ENCODE measurements at places on chromosomes 7 and 10.

- no peak for DNase-seq
Measured at GRCh38 chr10:88830643-88831268, 20.9 kb downstream of the ANKRD22 start.

- DNase-seq = no peak
Measured at GRCh38 chr7:39587393-39587792, 21.2 kb downstream of the YAE1 start.

DNA sequence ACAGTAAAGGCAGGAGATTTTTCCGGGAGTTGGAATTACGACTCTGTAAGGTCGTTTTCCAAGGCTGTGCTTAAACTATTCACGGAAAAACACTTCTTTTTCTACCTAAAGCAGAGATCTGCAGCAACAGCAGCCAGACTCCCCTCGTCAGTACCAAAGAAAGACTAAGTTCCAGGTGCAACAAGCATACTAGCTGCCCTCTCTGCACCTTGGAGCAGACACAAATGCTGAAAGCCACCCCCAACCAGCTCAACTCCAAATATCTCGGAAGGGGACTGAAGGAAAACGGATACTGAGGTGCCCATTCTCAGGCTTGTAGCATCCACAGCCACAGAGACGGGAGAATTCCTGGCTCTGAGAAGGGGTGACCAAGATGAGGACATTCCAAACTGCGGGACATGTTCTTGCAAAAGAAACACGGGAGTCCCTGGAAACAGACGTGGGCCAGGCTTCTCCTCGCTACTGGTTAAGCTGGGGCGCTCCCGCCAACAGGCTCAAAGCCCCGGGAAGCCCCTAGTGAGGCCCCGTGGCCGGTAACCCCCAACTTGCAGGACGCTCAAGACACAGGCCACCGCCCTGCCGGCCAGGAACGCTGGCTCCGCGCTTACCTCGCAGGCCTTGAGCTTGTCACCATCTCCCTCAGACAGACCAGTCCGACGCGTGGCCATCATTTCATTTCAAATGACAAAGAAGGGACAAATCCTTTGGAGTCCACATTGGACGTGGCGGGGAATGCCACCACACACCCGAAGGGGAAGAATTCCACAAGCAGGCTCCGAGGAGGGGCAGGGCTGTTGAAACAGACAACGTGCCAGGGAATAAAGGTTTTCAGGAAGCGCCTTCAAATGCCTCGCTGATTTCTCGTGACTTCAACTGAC lies 2.2 kb downstream of the ARHGAP21 start:
- no peak for DNase-seq

DNA sequence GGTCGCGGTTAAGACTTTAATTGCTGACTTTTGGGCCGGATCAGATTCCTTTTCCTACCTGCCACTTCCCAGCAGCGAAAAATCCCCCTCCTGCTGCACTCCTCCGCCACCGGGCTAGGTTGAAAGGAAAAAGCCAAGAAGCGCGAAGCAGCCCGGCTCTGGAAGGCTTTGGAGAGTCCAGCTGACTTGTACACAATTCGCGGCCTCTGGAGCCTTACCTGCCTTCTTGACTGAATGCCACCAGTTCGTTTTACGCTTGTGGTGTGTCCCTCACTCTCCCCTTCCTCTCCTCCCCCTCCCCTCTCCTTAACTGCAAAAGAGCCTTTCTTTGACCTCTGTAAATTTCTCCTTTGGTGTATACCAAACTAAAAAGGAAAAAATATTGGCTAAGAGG lies 2.7 kb upstream of the FEZF1 start:
- DNase-seq = no peak

- no peak for DNase-seq
Measured at GRCh38 chr10:623014-623413, 66.5 kb downstream of the DIP2C start.

DNA sequence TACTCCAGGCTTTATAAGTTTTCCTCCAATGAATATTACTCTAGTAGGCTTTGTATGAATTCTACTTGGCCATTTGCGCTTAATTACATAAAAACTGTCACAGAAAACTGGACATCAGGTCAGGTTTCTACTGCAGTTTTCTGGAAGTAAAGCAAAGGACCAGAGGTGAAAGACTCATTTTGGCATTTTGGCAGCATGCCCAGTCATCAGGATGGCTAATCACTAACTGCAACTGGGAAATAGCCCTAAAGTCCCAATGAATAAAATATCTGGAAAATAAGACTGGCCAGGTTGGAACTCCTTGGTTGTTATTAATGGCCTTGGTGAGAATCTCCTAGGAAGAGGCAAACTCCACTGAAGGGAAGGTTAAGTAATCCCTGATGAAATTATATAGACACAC lies 75.5 kb downstream of the COPG2 start:
- no peak for DNase-seq

- peak; percentile 74 for DNase-seq
Measured at GRCh38 chr7:33040803-33041516, 21.6 kb downstream of the NT5C3A start.

GRCh38 chr10:74929197-74929596 lies 102.8 kb downstream of the KAT6B start:
- no peak for DNase-seq

DNA sequence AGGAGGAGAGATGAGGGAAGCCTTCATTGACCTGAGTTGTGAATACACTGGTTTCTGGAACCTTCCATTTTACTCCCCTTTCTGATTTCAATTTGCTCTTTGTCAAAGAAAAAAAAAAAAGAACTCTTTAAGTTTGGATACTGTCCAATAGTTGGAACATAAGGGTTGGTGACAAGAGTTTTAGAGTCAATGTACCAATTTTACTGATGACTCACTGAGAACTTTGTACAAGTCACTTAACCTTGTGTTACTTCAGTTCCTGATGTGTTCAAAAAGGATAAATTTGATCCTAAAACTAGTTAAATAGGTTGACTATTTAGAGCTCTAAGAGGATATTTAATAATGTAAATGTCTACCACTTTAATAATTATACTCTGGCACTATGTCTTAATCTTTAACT lies 4.1 kb upstream of the CDK14 start:
- no peak for DNase-seq

GRCh38 chr7:157220916-157221569 lies 82.3 kb downstream of the UBE3C start:
- no peak for DNase-seq

DNA sequence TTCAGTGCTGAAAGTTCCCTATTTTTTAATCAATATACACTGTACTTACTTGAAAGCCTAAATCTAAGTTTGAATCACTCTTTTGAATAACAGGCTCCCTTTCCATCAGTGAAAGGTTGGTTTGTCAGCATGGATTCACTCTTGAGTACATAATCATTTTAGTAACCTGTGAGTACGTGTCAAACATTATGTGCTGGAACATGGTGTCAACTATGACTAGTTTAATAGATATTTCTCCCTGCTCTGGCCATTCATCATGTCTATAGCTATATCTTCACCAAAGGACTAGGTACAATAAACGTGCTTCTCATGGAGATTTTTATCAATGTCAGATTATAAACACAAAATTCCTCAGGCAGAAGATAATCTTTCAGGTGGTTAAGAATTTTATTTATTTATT lies 61.7 kb upstream of the MDFIC start:
- no peak for DNase-seq

DNA sequence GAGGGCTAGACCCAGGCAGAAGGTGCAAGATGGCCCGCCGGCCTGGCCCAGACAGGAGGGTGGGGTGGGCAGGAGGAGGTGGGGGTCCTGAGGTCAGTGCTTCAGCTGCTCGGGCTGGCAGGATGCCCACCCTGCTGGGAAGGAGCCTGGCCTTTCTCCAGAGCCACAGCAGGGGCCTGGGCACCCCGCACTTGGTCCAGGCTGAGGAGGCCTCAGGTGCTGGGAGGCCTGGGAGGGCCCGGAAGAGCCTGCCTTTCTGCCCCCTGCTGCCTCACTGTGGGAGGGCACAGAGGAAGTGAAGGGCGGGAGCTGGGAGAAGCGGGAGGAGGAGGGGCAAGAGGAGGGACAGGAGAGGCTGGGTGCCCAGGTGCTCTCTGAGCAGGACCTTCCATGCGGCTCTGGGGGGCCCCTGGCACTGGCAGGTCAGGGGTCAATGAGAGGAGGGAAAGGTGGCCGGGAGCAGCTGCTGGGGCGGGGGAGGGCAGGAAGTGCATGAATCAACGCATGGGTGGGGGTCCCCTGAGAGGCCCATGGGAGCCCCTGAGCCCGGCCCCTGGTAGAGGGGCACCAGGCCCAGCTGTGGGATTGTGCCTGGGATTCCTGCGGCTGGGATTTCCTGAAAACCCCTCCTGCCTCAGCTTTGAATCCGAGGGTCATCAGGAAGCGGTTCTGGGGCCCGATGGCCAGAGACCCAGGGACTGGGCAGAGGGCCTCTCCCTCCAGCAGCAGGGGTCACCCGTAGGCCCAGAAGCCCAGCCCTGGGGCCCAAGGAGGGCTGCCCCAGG lies 49.9 kb downstream of the PWWP2B start:
- peak; percentile 91 for DNase-seq

- no peak for DNase-seq
Measured at GRCh38 chr10:110003524-110003885, 4.3 kb upstream of the ADD3 start.

GRCh38 chr10:67306588-67307205 lies 380.9 kb downstream of the LRRTM3 start:
- DNase-seq = no peak

- no peak for DNase-seq
Measured at GRCh38 chr7:37698276-37698675, 14.7 kb downstream of the GPR141 start.

DNA sequence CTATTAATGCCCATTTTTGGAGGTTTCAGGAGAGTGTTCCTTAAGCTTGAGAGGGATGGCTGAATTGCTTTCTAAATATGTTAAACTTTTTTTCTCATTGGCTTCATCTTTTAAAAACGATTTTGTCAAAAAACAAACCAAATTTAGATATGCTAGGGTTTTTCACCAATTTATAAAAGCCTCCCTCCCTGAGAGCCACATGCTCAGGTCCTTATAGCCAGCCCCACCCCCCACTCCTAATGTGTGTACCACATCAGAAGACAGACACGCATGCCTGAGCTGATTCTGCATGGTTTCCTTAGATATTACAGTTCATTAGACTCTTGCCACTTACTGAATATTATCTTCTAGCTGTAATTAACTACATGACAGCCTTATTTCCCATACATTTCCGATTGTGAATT lies 2.0 kb downstream of the CUL1 start:
- DNase-seq = peak; percentile 66

DNA sequence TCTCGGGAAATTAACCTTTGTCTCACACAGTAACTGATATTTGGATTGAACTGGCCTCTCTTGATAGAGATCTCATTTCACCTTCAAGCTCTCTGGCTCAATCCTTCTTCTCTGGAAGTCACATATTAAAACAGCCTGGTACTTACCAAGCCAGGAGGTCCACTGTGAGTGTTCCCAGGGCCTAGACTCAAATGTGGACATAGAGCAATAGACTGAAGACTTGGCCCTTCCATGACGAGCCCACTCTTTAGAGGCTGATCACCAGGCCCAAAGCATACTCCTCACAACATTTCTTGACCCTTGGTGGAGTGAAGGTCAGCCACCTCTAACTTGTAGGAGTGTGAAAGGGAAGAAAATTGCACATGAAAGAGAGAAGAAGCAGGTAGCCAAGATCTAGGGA lies 38.5 kb downstream of the COL1A2 start:
- DNase-seq = no peak

DNA sequence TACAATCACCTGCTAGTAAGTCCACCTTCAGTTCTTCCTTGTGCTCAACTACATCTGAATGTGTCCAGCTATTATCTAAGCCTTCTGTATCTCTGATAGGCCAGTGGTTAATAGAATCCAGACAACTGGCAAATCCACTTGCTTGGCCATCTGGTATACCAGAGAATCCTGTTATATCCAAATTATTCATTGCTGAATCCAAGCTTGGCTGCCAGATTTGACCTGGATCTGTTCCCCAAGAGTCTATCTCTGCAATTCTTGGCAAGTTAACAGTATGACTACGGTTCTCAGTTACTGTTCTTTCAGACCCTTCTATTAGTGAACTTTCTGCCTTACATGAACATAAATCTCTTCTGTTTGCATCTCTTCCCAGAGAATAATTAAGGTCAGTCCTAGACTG lies 154.6 kb upstream of the TARP start:
- no peak for DNase-seq

DNA sequence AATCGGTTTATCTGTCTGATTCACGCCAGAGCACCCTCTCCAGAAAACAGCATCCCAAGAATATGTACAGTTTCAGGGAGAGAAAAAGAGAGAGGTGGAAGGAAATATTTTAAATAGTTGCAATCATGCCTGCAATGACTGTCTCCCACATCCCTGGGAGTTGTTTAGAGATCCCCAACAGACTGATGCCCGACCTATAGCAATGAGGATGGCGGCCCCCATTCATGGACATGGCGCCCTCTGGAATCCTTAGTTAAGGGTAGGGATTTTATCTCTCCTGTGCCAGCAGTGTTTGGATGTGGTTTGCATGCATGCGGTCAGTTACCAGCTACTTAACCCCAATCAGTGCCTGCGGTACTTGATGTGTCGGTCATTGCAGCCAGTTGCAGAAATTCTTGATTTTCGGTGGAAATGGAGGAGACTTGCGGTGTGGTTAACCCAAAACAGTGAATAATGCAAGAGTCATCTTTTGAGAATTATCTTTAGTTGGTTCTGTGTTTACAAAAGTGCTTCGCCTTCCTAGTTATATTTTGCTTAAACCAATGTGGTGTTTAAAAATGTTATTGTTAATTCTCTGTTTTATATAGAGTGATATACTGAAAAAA lies 186.0 kb upstream of the TCF7L2 start:
- DNase-seq = no peak

- no peak for DNase-seq
Measured at GRCh38 chr7:24729365-24730017, 27.8 kb downstream of the GSDME start.

DNA sequence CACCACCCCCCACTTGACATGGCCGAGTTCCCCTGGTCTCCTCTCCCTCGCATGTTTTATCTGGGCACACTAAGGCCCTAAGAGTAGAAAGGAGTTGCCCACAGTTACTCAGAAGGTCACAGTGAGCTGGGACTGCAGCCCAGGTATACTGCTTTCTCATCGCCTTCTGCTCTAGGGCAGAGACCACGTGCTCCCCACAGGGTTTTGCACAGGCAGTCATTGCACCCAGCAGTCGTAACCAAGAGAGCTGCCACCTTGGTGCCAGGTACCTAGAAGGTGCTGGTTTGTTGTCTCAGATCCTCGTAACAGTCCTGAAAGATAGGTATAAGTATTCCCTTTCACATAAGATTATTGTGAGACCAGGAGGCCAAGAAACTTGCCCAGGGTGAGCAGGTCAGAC lies 1.8 kb downstream of the MINDY4 start:
- no peak for DNase-seq

- no peak for DNase-seq
Measured at GRCh38 chr10:110680273-110681020, 36.3 kb downstream of the RBM20 start.

DNA sequence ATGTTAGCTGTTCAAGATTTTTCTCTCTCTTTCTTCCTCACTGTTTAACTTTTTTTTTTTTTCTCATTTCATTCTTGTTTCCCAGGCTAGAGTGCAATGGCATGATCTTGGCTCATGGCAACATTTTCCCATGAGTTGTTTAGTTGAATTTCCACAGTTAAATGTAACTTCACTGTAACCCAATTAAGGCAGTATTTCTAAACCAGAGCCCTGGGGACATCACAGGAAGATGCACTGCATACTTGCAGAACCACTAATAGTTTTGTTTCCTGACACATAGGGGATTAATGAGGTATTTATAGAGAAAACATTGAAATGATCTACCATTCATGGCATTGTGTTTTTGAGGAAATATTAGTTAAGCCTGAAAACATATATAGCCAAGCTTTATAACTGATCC lies 795.6 kb upstream of the GHITM start:
- DNase-seq = no peak
